ENCODE measurements at places on chromosomes 7 and 10. TPM values are rescaled to one million over a fixed set of nuclear protein-coding genes. Genes with fewer than 3 reads are reported as not detected.

DNA sequence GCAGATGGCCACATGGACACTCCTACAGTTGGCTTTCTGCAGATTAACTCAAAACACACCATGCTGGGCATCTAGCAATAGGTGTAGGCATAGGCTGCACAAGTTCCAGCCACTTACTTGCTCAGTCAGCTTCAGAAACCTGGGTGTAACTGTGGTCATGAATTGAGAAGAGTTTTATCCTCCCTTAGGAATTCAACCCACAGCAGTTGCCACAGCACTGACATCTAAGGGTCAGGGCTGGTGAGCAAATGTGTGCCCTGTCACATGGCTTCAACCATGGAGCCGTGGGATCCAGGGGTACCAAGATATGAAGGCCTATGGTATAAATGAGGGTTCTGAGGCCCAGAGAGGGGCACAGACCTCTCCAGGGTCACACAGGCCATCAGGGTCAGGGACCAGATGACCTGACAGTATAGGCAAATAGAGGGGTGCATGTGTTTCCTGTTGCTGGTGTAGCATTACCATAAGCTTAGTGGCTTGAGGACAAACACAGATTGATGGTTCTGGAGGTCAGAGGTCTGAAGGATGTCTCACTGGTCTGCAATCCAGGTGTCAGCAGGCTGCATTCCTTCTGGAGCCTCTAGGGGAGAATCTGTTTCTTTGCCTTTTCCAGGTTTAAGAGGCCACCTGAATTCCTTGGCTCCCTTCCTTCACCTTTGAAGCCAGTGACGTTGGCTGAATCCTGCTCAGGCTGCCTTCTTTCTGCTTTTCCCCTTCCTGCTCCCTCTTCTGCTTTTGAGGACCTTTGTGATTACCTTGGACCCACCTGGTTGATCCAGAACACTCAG is 24.1 kb downstream of the MINDY4 start:
- no peak for DNase-seq

Gene CLDN4
- polyA plus RNA-seq: 7.2 TPM

GRCh38 chr7:121392277-121393004 is 3.7 kb downstream of the FAM3C start:
- no peak for DNase-seq

Gene TMEM176A
- not detected for polyA plus RNA-seq

- DNase-seq: no peak
Observed at GRCh38 chr10:110209454-110209925, 2.1 kb downstream of the MXI1 start.

Gene CTAGE8
- polyA plus RNA-seq: 0.88 TPM

DNA sequence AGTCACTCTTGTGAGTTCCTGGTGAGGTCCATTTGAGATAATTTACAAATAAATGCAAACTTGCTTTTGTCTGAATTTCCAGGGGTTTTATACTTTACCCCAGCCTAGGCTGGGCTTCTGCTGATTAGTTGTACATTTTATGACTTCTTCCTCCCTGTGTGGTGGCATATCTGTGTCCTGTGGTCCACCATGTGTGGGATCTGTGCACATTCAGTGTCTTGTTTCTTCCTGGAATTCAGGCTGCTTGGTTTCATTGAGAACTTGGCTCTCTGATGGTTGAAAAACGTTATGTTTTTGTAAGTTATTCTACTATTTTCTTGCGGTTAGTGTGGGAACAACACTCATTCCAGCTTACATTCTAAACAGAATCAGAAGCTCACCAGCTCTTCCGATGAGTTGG is 523.4 kb upstream of the PFKP start:
- no peak for DNase-seq

GRCh38 chr7:72704894-72705293 is 123.1 kb downstream of the TYW1B start:
- DNase-seq: no peak

DNA sequence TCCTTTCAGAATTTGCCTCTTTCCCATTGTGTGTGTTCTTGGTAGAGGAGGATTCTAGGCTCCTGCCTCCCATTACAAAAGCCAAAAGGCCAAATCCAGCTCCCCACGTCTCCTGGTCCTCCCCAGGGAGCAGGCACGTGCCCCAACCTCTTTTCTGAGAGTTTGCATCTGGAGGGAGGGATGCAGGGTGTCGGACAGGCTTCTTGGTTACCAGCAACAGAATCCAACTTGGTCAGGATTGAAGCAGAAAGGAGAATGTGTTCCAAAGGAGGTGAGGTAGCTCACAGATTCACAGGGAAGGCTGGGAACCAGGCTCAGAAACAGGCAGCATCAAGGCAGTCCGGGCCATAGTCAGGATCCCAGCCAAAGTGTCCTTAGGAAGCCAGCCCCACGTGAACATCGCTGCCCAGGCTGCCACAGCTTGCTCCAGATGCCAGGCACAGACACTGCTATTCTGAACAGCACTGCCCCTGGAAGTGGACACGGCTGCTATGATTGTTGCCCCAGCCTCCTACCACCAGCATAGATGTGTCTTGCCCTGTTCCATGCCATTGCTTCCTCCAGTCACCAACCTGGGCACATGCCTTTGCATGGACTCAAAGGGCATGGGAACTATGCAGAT is 264.2 kb upstream of the ZMIZ1 start:
- no peak for DNase-seq

GRCh38 chr7:116180302-116180701 is 30.0 kb upstream of the TES start:
- no peak for DNase-seq
